Activated B cell treated with CpG ODN at 0.5 μM for 24 hours (primary cell): ENCODE measurements at places on chromosomes 1 and 21. TPM values are rescaled to one million over a fixed set of nuclear protein-coding genes. Genes with fewer than 3 reads are reported as not detected.
A peak's percentile ranks its signal among the peaks of the same experiment; 100 is the strongest.

GRCh38 chr1:209675565-209676154, 448 bp downstream of the G0S2 start:
- peaks cover 37% of the 10 kb centered on the region for H3K4me1 ChIP-seq
- H3K36me3 ChIP-seq = no peaks in the 10 kb centered on the region
- no peak overlapping the region for H3K27ac ChIP-seq
- peaks cover 54% of the 10 kb centered on the region for H3K27me3 ChIP-seq
- no peak for DNase-seq

DNA sequence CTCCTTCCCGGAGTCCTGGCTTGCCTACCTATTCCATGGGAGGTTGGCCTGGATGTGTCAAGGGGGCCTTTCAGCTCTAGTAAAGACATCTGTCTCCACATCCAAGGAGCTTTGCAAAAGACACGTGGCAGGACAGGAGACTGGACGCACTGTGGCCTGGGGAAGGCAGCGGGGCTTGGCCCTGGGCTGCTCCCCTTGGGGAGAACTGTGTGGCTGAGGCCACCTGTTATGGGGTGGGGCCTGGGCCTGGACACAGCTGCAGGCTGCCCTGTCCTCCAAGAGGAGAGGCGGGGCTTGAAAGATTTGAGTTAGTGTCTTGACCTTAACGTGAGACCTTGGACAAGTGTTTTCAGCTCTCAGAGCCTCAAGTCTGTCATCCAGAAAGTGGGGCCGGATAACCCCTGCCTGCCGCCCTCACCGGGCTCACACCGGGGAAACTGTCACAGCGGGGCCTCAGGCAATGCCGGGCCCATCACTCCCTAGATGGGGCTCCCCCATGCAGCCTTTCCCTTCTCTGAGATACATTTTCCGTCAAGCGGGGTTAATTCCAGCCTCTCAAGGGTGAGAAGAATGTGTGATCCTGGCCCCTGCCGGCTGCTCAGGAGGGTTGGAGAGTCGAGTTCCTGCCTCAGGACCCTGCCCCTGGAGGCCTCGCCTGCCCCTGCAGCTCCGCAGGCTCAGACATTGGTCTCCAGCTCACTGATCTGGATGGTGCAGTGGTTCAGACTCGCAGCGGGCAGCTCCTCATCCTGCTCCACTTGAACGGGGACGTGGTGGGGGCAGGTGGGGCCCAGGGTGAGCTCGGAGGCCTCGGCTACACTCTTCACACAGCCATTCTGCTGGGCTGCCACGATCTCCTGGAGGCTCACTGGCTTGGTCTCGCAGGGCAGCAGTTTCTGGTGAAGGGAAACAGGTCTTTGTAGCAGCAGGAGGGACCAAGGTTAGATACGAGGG, 25.6 kb downstream of the PODN start:
- no peaks in the 10 kb centered on the region for H3K36me3 ChIP-seq
- H3K27ac ChIP-seq = no peak overlapping the region
- H3K4me3 ChIP-seq = no peak overlapping the region
- H3K4me1 ChIP-seq = no peaks in the 10 kb centered on the region

DNA sequence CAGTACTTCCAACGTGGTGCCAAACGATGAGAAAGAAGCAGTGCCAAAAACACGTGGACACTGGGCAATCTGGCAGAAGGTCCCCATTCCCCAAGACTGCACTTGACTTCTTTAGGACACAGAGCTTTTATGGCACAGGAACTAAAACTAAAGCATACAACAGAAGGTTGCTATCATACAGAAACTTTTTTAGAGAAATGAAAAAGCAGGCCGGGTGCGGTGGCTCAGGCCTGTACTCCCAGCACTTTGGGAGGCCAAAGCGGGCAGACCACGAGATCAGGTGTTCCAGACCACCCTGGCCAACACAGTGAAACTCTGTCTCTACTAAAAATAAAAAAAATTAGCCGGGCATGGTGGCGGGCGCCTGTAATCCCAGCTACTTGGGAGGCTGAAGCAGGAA, 43.0 kb downstream of the GNB1 start:
- H3K4me1 ChIP-seq = peaks cover 72% of the 10 kb centered on the region
- peak overlapping the region; percentile 38 for H3K4me3 ChIP-seq
- peaks cover 34% of the 10 kb centered on the region for H3K36me3 ChIP-seq
- H3K27ac ChIP-seq = peak overlapping the region; percentile 79
- H3K27me3 ChIP-seq = no peaks in the 10 kb centered on the region
- no peak for DNase-seq

The PTPRC gene
- total RNA-seq = 426 and 506 TPM in 2 replicates

DNA sequence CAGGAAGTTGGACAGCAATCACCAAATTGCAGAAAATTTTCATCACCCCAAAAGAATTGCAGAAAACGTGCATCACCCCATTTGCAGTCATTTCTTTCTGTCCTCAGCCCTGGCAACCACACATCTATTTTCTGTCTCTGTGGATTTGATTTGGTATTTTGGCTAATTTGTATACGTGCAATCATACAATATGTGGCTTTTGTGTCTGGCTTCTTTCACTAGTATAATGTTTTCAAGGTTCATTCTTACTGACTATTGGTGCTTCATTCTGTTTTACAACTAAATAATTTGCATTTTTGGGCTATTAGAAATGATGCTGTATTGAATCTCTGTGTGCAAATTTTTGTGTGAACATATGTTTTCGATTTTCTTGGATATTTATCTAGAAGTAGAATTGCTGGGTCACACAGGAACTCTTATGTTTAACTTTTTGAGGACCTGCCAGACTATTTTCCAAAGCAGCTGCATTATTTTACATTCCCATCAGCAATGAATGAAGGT, 24.8 kb upstream of the PRDM2 start:
- H3K4me1 ChIP-seq = peaks cover 20% of the 10 kb centered on the region
- DNase-seq = no peak
- H3K27me3 ChIP-seq = no peaks in the 10 kb centered on the region
- H3K4me3 ChIP-seq = no peak overlapping the region
- no peak overlapping the region for H3K27ac ChIP-seq

The BNIPL gene
- total RNA-seq = 1.00 and 1.2 TPM in 2 replicates

DNA sequence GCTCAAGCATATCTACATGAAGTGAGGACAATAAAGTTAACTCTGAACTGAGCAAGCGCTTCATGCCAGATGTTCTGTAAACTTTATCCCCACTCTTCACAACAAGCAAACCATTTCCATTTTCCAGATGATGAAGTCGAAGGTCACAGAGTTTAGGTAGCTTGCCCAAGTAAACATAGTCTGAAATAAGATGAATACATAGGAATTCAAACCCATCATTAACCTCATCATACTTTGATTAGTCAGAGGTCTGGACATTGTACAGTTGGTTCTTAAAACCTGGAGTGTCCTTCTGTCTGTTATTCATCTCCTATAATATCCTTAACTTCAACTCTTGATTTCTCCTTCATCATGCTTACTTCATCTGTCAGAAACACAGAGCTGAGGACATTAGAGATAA, 180.3 kb upstream of the C8B start:
- no peak overlapping the region for H3K4me3 ChIP-seq
- H3K27me3 ChIP-seq = no peaks in the 10 kb centered on the region
- DNase-seq = no peak

- no peak overlapping the region for H3K4me3 ChIP-seq
- H3K27ac ChIP-seq = no peak overlapping the region
- H3K4me1 ChIP-seq = no peaks in the 10 kb centered on the region
- H3K36me3 ChIP-seq = no peaks in the 10 kb centered on the region
These were observed 27.1 kb downstream of the FTCD start for GRCh38 chr21:46128106-46128932.
